HS-27A (cell line): ENCODE measurements at places on chromosomes 5 and 9.

DNA sequence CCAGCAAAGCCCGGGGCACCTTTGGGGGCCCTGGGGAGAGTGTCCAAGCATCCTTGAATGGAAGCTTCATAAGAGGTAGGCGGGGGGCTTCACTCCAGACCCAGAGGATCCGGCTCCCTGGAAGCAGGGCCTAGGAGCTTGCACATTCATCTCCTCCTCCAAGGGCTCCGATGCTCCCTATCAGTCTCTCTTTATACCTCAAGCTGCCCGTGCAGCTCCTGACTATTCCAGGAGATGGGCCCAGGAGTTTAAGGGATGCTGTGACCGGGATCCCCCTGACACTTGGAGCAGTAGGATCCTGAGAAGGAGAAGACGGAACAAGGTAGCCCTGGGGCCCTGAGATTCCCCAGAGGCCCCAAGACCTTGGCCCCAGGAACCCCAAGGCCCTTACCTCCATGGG, 25.9 kb downstream of the CSF1R start:
- DNase-seq: no peak

GRCh38 chr9:91403665-91404543, 19.7 kb downstream of the NFIL3 start:
- DNase-seq: no peak

- DNase-seq: no peak
Measured at GRCh38 chr5:164763206-164763605, 1257.8 kb downstream of the MAT2B start.

DNA sequence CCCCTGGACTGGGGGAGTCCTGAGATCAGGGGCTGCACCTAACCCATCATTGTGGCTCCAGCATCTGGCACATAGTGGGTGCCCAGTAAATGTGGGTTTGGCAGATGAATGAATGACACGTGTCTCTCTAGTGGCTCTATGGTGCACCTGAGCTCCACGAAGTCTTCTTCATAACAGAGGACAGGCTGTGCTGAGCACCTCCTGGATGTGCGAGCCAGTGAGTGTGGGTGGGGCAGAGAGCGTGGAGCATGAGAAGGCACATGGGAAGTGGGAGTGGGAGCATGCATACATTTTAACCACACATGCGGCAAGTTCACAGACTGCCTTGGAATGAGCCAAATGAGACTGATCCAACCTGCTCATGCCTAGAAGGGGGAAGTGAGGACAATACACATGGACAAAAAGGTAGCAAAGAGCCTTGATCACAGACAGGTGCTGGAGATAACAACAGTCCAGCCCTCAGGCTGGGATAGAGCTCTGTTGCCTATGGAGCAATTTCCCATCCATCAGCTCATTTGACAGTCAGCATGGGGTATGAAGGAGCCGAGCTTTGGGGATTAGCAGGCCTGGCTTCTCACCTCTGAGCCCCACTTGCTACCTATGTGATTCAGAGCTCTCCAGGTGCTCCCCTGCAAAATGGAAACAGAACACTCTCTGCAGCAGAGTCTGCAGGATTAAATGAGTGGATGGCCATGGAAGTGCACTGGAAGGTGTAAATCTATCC, 76.2 kb upstream of the TBC1D2 start:
- no peak for DNase-seq

DNA sequence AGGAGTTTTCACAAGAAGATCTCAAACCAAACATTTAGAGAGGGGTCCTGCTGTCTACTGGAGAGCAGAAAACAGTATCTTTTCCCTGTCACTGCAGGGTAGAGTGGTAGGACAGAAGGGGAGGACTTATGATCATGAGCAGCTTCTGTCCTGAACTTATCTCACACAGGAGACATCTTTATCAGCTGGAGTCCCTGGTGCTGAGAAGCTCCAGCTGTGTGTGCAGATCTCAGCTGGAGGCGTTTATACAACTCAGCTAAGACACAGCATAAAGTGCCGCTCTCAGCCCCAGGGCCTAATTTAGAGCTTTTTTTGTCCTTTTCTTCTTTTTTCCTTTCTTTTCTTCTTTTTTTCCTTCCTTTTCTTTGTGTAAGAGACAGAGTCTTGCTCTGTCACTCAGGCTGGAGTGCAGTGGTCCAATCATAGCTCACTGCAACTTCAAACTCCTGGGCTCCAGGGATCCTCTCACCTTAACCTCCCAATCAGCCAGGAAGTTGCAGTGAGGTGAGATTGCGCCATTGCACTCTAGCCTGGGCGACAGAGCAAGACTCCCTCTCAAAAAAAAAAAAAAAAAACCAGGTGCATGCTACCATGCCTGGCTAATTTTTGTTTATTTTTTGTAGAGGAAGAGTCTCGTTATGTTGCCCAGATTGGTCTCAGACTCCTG, 31.9 kb downstream of the CCDC125 start:
- DNase-seq: no peak

DNA sequence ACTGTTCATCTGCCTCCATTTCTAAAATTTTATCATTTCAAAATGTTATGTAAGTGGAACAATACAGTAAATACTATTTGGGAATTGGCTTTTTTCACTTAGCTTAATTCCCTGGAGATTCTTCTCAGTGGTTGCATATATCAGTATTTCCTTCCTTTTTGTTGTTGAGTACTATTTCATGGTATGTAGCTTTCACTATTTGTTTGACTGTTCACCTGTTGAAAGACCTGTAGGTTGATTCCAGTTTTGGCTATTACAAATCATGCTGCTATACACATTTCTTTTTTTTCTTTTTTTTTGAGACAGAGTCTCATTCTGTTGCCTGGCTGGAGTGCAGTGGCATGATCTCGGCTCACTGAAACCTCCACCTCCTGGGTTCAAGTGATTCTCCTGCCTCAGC, 33.0 kb upstream of the PWWP2A start:
- DNase-seq: no peak

DNA sequence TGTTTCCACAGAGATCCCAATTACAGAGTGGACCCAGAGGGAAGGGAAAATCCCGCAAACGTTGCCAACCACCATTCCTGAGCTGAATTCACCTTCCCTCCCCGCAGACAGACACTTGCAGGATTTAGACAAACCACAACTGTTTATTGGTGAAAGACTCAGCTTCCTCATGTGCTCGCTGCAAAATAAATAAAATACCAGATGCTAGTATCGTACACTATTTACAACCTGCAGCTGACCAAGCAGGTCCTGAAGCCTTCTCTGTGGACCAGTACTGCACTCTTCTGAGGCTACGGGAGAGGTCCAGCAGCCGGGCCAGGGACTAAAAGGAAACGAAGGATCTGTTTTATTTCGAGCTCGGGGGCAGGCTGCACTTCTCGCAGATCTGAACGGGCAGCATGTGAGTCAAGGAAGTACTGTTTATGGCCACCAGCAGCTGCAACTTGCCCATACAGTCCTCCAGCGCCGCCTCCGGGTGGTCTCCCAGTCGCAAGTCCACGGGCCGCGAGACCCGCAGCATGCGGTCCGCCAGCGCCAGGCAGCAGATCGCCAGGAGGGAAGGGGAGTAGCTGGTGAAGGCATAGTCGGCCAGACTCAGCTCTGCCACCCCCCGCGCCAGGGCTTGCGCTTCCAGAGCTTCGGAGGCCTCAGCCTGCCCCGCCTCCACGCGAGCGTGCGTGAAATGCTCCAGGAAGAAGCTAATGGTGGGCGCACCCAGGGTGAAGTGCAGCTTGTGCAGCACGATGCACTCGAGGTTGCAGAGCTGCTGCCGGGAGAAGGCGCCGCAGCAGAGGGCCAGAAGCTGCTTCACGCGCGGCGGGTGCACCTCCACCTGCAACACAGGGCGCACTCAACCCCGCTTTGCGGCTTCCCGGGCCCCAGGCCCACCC, 2.1 kb downstream of the CCNO start:
- DNase-seq: no peak

GRCh38 chr5:113771483-113771882, 258.0 kb downstream of the YTHDC2 start:
- no peak for DNase-seq

DNA sequence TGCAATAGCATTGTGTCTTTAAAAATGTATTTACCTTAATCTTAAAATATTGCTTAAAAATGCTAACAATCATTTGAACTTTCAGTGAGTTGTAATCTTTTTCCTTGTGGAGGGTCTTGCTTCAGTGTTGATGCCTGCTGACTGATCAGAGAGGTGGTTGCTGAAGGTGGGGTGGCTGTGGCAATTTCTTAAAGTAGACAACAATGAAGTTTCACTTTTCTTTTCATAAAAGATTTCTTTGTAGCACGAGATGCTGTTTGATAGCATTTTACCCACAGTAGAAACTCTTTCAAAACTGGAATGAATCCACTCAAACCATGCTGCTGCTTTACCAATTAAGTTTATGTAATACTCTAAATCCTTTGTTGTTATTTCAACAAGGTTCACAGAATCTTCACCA, 50.8 kb downstream of the NR3C1 start:
- DNase-seq: no peak

DNA sequence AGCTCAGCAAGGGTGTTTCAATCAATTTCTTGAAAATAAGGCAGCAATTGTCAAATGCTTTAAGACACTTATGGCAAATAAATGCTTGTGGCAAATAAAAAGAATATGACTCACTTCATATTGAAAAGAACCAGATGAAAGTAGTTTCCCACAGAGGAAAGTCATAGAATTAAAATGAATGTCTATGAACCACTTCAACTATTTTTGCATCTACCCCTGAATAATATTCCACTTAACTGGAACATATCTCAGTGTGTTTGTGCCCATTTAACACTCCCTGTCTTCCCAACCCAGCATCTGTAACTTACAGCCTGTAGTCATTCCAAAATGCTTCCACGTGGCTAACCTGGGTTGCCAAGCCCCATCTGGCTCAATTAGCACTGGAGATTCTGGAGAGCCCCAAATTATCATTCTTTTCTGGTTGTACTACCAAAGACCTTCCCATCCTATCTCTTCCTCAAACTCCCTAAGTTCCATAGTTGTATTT, 84.7 kb downstream of the FEM1C start:
- DNase-seq: no peak

DNA sequence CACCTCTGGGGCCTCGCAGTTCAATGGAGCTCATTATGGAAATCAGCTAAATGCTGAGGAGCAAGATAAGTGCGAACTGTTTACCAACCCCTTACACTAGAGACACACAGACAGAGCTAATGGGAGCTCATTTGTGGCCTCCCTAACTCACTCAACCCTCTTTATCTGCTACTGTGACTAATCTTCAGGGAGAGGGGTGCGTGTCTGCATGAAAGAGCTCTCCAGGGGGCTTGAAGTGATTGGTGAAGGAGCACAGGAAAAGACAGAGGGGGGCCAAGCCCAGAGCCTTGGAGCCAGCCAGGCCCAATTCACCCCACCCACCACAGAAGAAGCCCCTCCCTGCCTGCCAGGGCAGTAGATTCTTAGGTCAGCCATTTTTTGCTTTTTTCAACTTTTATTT, 466.8 kb upstream of the BRINP1 start:
- no peak for DNase-seq

- DNase-seq: no peak
Measured at GRCh38 chr9:89375191-89375760, 57.0 kb downstream of the SECISBP2 start.

DNA sequence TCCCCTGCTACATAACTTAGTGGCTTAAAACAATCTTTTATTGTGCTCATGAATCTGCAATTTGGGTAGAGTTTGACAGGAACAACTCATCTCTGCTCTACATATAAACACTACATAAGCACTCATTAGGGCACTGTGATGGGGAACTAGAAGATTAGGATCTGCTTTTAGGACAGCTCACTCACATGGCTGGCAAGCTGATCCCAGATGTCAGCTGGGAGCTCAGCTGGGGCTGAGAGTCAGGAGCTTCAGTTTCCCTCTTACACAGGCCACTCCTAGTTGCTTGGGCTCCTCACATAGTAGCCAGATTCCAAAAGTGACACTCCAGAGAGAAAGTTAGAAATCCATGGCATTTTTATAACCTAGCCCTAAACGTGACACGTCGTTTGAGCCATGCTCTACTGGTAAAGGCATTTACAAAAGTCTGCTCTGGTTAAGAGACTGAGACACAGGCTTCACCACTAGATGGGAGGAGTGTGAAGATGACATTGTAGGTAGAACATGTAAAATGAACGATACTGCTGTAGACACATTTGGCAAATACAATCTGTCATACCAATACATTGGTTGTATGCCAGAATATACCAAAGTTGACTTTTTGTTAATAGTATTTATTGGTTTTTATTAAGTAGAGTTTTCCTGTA, 23.6 kb downstream of the SCAI start:
- DNase-seq: no peak

DNA sequence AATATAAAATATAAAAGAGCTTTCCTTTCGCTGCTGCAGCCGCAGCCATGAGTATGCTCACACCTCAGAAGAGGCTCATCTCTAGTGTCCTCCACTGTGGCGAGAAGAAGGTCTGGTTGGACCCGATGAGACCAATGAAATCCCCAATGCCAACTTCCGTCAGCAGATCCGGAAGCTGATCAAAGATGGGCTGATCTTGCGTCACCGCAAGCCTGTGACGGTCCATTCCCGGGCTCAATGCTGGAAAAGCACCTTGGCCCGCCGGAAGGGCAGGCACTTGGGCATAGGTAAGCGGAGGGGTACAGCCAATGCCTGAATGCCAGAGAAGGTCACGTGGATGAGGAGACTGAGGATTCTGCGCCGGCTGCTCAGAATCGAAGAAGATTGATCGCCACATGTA, 12.6 kb upstream of the PRDM12 start:
- DNase-seq: no peak

DNA sequence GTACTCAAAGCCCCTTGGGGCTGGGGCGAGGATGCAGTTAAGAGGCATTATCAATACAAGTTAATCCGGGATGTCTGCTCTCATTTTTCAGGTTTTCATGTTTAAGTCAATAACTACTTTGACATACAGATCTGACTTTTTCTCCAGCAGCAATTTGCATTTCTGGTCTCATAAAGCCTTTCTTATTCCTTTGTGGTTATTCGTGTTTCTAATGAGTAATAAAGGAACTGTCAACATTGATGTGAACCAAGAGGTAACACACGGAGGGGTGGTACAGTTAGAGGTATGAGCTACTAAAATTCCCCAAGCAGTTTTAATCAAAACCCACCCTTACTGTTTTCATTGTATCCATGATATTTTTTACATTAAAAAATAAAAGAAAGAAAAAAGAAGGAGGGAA, 138.0 kb upstream of the NFIB start:
- DNase-seq: no peak

DNA sequence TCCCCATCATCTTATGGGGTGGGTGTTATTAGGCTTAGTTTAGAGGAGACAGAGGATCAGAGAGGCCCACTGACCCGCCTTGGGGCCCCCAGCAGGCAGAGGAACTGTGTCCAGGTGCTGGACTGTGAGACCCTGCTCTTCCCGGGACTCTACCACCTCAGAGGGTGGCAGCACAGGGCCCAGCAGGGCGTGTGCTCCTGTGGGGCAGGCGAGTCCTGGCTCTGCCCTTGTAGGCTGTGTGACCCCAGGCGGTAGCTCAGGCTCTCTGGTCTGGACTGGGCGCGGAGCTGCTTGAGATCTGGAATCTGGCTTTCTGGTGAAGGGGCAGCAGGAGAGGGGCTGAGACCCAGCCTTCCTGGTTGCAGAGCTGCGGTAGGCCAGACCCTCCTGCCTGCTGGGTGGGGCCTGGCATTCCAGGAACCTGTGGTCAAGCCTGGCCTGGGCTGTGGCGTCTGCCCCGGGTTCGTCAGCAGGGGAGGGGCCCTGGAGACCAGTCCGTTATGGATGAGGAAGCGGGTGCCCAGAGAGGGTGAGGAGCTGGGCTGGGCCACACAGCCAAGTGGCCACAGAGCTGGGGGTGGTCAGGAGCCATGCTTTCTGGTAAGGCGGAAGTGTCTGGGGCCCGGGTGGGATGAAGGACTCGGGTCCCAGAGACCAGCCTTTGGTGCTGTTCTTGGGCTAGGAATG, 46.5 kb downstream of the RXRA start:
- DNase-seq: no peak
